ENCODE measurements at places on chromosomes 16 and 17.

GRCh38 chr17:32240750-32241149 lies 24.9 kb upstream of the RHBDL3 start:
- DNase-seq: no peak

DNA sequence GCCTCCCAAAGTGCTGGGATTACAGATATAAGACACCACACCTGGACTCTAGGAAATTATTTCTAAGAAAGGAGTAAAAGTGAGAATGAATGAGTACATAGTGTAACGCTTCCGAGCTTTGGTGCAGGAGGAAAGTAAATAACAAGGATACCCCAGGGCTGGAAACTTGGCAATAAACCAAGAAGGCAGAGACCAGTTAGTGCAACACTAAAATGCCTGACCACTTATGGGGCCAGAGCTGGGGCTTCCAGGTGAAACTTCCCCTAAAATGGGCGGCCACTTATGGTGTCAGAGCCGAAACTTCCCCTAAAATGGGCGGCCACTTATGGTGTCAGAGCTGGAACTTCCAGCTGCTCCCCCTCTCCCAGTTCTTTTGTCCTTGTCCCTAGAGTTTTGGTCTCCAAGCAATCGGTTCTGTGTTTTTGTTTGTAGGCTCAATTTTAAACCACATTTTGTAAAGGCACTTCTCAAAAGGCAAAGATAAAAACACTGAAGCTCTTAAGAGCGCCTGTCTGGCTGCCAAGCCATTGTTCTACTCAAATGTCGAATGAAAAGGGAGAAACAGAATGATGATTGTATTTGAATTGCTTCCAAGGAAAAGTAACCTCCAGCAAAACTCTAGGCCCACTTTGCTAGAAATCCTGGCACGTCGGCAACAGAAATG lies 63.9 kb downstream of the NXN start:
- DNase-seq: no peak

DNA sequence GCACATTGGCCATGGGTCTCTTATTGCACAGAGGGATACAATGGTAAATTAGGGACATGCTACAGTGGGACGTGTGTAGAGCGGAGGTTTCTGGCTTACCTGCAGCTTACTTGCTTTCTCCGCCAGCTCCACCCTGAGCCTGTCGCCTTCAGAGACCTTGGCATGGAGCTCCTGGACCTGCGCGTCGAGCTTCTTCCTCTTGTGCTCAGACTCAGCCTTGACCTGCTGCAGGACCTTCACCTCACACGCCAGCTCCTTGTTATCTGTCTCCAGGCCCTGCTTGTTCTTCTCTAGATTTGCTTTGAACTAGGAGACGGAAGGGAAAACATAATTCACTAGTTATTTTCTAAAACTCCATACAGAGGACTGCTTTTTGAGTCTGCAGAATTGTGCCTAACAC lies 63.5 kb downstream of the NDEL1 start:
- no peak for DNase-seq

DNA sequence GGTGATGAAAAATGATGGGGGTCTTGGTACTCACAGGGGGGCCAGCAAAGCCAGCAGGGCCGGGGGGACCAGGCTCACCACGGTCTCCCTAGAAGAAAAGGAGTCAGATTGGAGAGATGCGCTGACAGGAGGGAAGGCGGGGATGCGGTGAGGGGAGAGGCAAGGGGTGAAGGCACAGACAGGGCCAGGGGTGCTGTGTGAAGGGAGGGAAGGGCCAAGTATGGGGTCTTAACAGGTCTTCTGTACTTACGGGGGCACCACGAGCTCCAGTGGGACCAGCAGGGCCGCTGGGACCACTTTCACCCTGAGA lies 11.2 kb downstream of the COL1A1 start:
- no peak for DNase-seq

DNA sequence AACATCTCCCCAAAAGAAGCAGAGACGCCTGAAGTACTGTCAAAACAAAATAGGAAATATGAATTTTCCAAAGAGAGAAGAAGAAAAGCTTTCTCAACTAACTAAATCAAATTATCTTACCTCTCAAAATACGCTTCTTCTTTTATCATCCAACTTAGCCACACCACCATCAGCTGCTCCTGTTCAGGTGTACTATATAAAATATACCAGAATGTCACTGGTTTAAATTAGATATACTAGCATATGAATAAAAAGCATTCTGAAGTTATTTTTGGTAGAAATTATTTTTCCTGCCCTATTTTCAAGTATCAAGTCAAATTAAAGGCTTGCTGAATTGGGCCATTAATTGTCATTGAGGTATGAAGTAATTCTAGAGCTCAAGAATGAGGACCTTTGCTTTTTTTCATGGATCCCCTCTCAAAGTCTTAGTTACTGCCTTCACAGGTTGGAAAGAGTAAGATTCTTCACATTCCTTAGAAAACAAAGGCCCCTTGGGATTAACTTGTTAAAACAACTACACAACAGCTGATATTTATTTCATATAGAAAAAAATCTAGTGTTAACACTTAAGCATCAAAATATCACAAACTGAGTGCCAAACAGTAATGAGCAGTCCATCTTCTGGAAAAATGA lies 30.1 kb downstream of the INTS2 start:
- DNase-seq: no peak

DNA sequence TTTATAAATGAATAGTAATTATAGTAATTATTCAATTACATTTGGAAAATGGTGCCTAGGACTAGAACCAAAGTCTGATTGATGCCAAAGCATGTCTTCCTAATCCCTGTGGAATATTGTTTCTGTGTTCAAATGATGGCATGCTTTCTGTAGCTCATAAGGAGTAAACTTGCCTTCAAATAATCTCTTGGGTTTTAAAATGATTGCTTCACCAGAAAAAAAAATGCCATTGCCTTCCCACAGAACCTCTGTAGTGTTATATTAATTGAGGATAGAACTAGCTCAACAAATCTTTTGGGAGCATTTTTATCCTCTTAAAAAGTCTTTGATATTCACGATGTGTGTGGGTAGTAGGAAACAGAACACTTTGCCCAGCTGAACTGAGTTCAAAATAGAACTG lies 7.7 kb upstream of the TMEM100 start:
- no peak for DNase-seq

- no peak for DNase-seq
Measured at GRCh38 chr17:30218799-30219198, 16.7 kb downstream of the SLC6A4 start.

Data from Panc1 (cell line).